ENCODE measurements at places on chromosomes 13 and 19.

DNA sequence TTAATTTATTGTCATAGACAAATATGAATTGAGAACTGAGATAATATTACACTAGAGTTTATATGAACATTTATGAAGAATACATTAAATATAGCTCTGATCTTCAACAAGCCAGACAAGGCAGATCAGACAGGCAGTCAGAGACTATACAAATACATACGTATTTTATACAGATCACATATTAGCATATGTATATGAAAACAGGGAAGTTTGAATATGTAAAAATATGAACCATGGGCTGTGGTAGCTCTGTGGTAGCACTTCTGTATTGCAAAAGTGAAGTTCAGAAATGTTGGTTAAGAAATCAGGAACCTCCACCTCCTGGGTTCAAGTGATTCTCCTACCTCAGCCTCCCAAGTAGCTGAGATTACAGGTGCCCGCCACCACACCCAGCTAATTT is 20.7 kb downstream of the GPR180 start:
- no peak for DNase-seq

- DNase-seq, result no peak
Observed at GRCh38 chr19:29578349-29578748, 27.7 kb upstream of the POP4 start.

GRCh38 chr19:5595129-5595528 is 27.4 kb upstream of the TINCR start:
- peak; percentile 85 for DNase-seq

DNA sequence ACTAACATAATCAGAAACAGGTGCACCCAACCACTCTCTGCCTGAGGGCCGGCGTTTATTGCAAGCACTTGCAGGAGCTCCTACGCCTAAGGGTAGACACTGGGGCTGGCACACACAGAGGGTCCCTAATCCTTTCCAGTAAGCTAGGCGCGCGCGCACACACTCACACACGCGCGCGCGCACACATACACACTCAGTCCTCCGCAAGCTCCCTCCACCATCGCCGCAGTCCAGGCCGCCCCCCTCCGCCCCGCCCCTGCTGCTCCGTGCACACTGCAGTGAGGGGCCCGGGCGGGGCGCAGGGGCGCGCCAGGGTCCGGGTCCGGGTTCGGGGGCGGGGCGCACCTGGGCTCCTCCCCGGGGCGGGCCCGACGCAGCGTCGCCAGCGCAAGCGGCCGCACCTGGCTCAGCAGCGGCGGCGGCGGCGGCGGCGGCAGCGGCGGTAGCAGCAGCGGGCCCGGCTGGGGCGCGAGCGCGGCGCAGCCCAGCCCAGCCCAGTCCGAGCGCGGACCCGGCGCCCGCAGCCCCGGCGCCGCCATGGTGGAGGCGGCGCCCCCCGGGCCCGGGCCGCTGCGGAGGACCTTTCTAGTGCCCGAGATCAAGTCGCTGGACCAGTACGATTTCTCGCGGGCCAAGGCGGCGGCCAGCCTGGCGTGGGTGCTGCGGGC is at the start of gene CAMSAP3:
Gene CAMSAP3 (plus strand): TSS at position 398 of the 668 bp plus-strand sequence. CDS start 140 bp downstream, at position 538.
- peak; percentile 49 for DNase-seq

DNA sequence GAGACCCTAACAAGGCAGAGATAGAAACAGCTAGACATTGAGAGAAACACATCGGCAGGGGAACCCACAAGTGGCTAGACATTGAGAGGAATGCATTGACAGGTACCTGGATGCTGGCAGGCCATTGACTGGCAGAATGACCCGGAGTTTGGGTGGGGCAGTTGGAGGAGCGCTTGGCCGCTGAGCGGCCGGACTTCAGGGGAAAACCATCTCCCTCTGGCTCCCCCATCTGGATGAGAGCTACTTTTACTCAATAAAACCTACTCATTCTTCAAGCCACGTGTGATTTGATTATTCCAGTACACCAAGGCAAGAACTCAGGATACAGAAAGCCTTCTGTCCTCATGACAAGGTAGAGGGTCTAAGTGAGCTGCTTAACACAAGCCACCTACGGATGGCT is 473.4 kb downstream of the SLITRK5 start:
- DNase-seq, result no peak

GRCh38 chr13:40126306-40127085 is 471.0 kb downstream of the COG6 start:
- DNase-seq, result no peak

- DNase-seq, result no peak
Observed at GRCh38 chr13:67632590-67632989, 402.5 kb upstream of the PCDH9 start.

DNA sequence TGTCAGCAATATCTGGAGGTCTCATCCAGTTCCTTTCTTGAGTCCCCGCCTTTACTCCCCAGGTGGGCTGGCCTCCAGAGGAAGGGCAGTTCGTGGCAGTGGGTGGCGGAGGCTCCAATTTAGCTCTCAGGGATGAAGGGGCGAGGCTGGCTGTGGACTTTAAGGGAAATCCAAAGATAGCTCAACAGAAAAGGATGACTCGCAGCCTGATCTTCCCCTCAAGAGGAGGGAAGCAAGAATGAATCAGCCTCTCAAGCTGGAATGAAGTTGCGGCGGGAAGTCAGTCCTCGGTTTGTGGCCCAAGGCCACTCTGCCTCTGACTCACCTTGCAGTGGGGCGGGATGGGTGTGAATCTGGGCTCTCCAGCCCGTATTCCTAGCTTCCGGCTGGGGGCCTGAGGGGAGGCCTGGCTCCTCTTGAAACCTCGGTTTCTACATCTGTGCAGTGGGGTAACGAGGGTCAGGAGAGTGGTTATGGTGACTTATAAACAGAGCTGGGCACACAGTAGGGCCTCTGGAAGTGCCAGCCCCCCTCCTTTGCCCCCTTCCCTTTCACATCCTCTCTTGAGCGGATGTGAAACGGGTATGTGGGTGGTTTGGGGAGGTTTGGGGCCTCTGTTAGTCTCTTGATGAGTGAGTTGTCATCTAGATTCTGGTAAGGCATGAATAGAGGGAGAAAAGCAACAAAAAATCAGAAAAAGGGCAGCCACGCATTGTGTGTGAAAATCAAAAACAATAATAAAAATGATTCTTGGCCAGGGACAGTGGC is 10.5 kb upstream of the SMG9 start:
- DNase-seq, result no peak

DNA sequence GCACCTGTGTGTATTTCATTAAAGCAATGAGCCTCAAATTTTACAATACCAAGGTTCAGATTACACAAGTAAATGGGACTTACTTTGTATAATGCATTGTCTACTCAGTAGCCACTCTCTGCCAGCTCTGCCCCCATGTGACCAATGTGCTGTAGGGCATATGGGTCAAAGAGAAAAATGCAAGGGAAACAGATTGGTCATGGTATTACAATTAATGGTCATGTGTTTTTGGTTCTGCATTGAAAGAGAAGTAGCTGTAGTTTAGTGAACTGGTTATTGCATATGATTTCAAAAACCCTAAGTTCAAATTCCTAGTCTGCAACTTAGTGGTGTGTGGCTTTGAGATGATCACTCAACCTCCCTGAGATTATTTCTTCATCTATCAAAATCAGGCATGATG is 545.4 kb downstream of the SUCLA2 start:
- no peak for DNase-seq

DNA sequence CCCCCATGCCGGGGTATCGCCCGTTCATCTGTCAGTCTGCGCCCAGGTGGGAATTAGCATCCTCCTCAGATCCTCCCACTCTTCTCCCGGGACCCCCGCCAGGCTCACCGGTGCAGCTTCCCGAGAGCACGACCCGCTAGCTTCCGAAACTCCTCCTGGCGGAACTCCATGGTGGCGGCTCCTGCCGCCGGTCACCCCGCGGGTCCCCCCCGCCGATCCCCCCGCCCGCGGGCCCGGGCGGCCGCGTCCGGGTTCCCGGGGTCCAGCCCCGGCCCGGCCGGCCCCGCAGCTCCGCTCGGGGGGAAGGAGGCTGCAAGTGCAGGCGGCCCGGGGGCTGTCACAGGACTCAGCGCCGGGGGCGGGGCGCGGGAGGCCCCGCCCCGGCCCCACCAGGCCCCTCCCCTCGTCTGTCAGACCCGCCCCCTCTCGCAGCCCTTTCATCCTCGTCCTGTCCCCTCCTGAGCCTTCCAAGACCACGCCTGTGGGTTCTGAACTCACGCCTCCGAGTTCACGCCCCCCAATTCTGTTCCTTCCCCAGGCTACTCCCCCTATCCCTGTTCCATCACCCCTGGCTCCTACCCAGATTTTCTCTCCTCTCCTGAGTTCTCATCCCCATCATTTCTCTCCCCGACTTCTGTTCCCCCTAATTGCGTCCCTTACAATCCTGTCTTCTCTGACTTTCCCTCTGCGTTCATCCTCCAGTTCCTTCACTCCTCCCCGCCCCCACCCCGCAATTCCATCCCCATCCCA is at the start of gene SLC17A7:
Gene SLC17A7 (minus strand): TSS at position 318 of the 750 bp plus-strand sequence. CDS start 148 bp downstream, at position 170.
- DNase-seq, result no peak

- peak; percentile 20 for DNase-seq
Observed at GRCh38 chr13:109162248-109163036, 533.0 kb downstream of the MYO16 start.

DNA sequence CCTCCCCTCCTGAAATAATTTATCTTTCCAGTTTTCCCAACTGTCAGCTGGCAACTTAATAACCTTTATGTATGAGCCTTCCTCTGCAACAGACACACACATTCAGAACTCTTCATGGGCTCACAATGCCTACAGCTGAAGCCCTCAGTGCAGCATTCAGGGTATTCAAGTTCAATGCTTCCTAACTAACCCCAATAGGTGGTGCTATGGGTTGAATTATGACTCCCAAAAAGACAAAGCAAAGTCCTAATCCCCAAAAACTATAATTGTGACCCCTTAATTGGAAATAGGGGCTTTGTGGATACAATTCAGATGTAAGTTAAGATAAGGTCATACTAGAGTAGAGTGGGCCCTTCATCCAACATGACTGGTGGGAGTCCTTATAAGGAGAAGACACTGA is 202.2 kb downstream of the SUCLA2 start:
- DNase-seq, result peak; percentile 16

GRCh38 chr13:20401931-20402856 is 123.5 kb downstream of the CRYL1 start:
- no peak for DNase-seq

GRCh38 chr13:58830841-58831240 is 1199.3 kb downstream of the PCDH17 start:
- no peak for DNase-seq

DNA sequence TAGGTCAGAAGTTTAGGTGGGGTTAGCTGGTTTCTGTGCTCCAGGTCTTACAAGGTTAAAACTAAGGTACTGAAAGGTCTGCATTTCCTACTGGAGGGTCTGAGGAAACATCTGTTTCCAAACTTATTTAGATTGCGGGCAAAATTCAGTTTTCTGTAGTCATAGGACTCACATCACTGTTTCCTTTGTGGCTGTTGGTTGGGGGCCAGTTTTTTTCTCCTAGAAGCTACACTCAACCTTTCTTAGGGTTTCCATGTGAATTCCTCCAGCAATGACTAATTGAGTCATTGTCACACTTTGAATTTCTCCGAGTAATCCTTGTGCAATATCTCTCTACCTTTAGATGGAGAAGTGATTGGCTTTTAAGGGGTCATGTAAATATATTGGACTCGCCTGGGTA is 773.4 kb upstream of the SLITRK1 start:
- peak; percentile 6 for DNase-seq

DNA sequence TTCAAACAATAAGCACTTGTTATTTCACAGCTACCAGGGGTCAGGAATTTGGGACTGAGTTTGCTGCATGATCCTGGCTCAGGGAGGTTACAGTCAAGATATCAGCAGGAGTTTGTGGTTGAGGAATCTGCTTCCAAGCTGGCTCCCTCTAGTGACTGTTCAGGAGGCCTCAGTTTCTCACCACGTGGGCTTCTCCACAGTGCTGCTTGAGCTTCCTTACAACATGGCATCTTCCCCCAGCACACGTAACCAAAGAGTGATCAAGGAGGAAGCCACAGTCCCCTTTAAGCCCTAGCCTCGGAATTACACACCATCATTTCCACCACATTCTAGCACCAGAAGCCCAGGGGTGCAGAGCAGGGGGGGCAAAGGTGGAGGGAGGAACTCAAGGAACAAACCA is 28.8 kb downstream of the CELF5 start:
- DNase-seq, result peak; percentile 36

GRCh38 chr19:8487137-8487851 is 15.1 kb downstream of the PRAM1 start:
- DNase-seq, result peak; percentile 96

- no peak for DNase-seq
Observed at GRCh38 chr19:32091241-32091640, 254.2 kb upstream of the ZNF507 start.

DNA sequence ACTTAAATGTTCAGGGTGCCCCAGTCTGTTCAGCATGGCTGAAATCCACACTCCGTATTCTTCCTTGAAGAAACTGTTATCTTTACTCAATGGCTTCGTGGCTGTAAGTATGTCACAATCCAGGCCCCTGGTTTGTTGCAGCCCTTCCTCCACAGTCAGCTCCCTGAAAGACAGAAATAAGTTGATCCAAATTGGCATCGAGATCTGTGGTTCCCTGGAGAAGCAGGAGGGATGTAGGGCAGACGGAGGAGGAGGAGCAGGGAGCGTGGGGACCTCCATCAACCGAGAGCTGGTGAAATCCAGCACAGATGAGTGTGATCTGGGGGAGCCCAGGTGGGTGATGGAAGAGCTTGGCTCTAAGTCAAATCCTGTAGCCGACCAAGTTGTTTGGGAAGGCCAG is 304 bp downstream of the TSPAN16 start:
- no peak for DNase-seq

DNA sequence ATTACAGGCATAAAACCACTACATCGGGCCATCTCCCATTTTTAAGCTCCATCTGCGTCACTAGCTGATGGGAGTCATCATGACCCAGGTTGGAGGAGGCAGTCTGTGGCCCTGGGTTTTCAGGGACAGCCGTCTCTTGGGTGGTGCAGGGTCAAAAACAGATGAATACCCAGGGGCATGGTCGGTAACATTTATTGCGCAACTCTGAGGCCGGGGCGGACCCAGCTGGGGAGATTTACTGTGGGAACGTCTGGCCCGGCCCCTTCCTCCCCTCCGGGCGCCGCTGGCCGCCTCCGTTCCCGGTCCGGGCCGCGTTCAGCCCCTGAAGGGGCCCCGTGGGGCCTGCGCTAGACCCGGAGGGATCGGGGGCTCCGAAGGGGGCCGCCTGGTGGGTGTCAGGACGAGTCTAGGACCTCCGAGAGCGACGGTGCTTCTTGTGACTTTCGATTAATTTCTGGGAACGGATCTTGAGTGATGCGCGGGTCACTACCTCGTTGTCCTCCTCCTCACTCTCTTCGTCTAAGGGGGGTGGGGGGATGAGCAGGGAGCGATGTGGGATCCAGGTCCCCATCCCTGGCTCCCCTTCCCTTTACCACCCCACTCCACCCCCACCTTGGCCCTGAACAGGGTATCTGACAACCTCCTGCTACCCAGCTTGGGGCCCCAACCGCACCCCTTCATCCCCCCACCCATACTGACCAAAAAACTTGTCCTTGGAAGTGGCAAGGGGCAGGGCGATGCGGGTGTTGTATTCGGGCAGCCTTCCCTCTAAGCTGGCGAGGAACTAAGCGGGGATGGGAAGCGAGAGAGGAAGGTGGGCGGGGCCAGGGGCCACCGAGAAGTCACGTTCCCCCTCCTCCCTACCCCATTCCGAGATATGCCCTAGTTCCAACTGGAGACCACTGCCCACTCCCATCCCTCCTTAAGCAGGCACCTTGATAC is 1.6 kb upstream of the RGL3 start:
- no peak for DNase-seq
